Activated CD4-positive, alpha-beta T cell treated with anti-CD3 and anti-CD28 coated beads, Interleukin-2, amount 10 ng/mL, durations not matched to agents 24 days and 14 days (primary cell): ENCODE measurements at places on chromosomes 6 and 20. TPM values are rescaled to one million over a fixed set of nuclear protein-coding genes. Genes with fewer than 3 reads are reported as not detected.

SMIM8 gene
- 8.1 and 10.5 TPM in 2 replicates for total RNA-seq

ACTL10 gene
- 3.7 TPM in 2 replicates for total RNA-seq

HSPA1L gene
- 1.8 and 2.5 TPM in 2 replicates for total RNA-seq

ATG5 gene
- total RNA-seq, result 29.5 and 30.7 TPM in 2 replicates

RAET1G gene
- total RNA-seq, result not detected in 2 replicates

DNA sequence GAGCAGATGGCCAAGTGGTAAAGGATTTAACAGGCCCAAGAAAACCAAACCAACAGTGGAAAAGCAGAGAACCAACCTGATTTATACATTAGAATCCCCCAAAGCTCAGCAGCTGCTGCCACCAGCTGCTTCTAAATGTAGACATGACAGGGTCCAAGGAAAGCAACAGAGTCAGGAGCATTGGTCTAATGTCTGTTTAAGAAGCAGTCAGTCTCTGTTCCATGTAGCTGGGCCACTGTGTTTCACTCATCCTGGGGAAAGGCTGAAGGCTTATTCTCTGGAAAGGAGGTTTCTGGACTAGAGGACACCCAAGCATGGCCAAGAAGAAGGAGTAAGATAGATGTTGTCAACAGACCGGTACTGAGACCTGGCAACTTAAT, 75.4 kb downstream of the TMEM244 start:
- H3K27ac ChIP-seq, result no peak overlapping the region
- no peak overlapping the region for H3K4me3 ChIP-seq
- peaks cover 28% of the 10 kb centered on the region for H3K27me3 ChIP-seq
- DNase-seq, result no peak

DNA sequence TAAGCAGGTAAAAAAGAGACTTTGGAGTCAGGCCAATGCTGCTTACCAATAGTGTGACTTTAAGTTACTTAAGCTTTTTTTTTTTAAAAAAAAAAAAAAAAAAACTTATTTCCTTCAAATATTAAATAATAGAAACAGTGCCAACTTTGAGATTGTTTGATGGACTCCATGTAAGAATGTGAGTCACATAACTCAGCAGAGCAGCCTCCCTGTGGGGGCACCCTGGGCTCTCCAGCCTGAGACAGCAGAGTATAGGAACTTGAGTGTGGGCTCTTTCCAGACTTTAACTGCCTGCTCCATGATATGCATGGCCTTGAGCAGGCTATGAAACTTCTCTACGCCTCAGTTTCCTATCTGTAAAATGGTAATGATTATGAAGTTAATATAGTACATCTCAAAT, 113.3 kb upstream of the SAMD5 start:
- no peak overlapping the region for H3K4me3 ChIP-seq
- H3K27me3 ChIP-seq, result no peaks in the 10 kb centered on the region
- no peak for DNase-seq
- H3K36me3 ChIP-seq, result no peaks in the 10 kb centered on the region
- H3K27ac ChIP-seq, result no peak overlapping the region

GRCh38 chr6:133436652-133437051, 195.5 kb downstream of the EYA4 start:
- H3K36me3 ChIP-seq, result no peaks in the 10 kb centered on the region
- no peaks in the 10 kb centered on the region for H3K4me1 ChIP-seq
- DNase-seq, result no peak
- no peak overlapping the region for H3K27ac ChIP-seq
- H3K4me3 ChIP-seq, result no peak overlapping the region

DNA sequence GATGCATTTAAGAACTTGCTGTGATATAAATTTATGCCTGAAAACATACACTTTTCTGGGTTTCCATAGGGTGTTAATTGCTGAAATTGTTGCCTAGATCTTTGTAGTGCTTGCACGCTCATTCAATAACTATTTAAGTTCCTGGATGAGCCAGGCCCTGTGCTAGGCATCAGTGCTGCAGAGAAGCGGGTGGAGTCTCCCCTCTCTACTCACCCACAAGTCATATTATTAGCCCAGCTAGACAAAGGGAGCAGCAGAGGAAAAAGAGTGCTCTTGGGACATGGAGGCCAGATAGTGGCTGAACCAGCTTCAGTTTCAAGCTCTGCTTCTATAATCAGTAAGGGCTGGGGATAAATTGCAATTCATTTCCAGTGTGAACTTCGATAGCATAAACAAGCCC, 329.1 kb downstream of the TFAP2B start:
- H3K27ac ChIP-seq, result no peak overlapping the region
- no peak for DNase-seq
- H3K36me3 ChIP-seq, result no peaks in the 10 kb centered on the region
- H3K27me3 ChIP-seq, result no peaks in the 10 kb centered on the region
- H3K4me3 ChIP-seq, result no peak overlapping the region
- H3K4me1 ChIP-seq, result no peaks in the 10 kb centered on the region

DNA sequence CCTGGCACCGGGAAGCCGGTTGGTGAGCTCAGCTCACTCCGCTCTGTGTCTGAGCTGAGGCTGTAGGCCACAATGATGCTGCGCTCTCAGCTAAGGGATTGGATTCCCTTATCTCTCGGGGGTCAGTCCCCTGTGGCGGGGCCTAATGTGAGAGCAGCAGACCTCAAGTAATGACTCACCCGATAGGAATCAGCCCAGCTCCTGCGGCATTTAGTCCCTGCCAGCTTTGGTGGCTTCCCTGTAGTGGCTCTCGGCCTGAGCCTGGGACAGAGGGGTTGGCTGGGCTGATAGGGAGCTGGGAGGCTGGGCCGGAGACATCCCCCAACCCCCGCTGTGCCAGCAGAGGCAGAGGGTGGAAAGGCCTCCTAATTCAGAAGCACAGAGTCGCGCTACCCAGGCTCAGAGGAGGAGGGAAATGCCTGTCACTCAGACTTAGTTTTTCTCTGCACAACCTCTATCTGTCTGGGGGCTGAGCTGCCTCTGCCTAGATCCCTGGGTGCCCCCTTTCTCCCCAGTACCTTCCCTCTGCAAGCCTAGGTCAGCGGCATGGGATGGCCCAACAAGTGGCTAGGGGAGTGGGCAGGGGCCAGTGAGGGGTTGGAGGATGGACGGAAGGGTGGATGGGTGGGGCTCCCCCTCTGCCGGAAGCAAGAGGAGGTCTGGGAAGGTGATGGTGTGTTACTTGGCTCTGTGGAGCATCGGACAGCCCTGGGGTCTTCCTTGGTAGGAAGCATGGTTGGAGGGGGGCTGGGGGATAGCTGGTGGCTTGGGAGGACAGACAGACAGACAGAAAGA, 92.2 kb downstream of the CDH22 start:
- no peak overlapping the region for H3K4me3 ChIP-seq
- no peaks in the 10 kb centered on the region for H3K36me3 ChIP-seq
- no peak for DNase-seq
- H3K27me3 ChIP-seq, result no peaks in the 10 kb centered on the region
- no peaks in the 10 kb centered on the region for H3K4me1 ChIP-seq
- no peak overlapping the region for H3K27ac ChIP-seq

DNA sequence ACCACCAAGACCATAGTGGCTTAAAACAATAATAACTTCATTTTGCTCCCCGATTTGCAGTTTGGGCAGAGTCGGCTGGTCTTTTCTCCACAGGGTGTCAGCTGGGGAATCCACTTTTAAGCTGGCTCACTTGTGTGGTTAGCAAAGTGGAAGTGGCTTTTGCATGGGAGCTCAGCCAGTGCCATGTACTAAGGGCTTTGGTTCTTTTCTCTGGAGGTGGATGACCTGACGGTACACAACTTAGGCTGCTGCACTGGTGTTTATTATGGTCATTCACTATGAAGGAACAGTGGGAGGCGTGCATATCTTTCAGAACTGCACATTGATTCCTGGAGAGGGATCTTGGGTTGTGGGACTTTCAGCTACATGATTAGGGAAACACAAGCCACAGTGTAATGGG, 141.0 kb downstream of the OR2B2 start:
- DNase-seq, result no peak
- no peaks in the 10 kb centered on the region for H3K36me3 ChIP-seq
- H3K27ac ChIP-seq, result no peak overlapping the region
- H3K4me3 ChIP-seq, result no peak overlapping the region
- peaks cover 13% of the 10 kb centered on the region for H3K4me1 ChIP-seq

DNA sequence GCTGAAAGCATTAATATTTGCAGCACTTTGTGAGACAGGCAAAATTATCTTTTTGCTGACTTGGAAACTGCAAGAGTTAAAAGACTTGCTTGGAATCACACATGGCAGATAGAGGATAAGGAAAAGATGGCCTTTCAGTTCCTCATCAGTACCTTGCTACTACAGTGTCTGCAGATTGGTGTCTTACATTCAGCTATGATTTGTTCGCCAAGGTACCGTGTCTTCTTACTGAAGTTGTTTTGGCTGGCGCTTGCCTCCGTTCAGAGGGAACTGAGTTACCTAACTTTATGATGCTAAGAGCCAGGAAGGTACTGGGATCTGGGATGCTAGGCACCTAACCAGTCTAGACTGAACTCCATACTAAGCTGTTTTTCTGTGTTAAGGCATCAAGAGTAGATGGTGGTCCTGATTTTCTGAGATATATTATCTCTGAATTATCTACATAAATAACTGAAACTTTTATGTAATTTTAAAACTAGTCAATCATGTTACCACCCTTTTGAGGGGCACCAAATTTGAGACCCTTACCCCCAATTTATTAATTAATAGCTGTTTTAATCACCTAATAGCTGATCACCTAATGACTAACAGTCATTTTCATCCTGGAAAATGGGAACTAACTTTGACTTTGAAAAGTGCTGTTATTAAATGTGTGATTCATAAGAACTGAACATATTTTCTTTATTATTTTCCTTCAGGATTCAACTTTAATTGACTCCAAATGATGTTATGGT, 2.5 kb downstream of the WTAP start:
- H3K27me3 ChIP-seq, result no peaks in the 10 kb centered on the region
- peak overlapping the region; percentile 90 for H3K4me3 ChIP-seq
- H3K36me3 ChIP-seq, result peaks cover 41% of the 10 kb centered on the region
- no peak overlapping the region for H3K27ac ChIP-seq
- peaks cover 32% of the 10 kb centered on the region for H3K4me1 ChIP-seq

DNA sequence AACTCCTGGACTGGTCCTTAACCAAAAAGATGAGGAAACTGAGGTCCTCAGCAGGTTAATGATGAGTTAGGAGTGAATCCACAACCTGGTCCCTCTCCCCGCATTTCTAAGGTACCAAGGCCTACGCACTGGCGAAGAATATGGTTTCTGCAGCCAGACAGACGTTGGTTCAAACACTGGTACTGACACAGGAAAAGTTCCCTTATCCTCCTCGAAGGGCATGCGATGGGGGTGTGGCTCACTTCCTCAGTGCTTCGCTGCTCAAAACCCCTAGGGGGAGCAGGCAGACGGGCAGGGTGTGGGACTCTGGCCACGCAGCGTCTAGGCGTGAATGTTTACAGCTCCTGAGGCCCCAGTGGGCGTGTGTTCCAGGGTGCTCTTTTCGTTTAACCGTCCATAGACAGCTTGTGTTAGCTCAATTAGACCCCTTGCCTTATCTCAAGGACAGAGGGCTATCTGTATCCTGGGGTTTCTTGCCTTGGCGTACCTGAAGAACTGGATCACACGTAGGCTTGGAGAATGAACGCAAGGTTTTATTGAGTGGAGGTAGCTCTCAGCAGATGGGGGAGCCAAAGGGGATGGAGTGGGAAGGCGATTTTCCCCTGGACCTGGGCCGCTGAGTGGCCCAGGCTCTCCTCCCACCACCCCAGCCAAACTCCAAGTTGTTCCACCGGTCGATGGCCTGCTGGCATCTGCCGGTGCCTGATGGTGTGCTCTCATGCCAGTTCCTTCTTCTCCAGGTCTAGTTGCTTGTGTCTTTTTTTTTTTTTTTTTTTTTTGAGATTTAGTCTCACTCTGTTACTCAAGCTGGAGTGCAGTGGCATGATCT, 31.8 kb upstream of the PTPN1 start:
- H3K36me3 ChIP-seq, result no peaks in the 10 kb centered on the region
- DNase-seq, result peak; percentile 94
- no peak overlapping the region for H3K27ac ChIP-seq

- peaks cover 4% of the 10 kb centered on the region for H3K36me3 ChIP-seq
- no peaks in the 10 kb centered on the region for H3K27me3 ChIP-seq
- DNase-seq, result no peak
- peaks cover 19% of the 10 kb centered on the region for H3K4me1 ChIP-seq
- no peak overlapping the region for H3K4me3 ChIP-seq
Observed at GRCh38 chr20:53126185-53126584, 154.0 kb downstream of the TSHZ2 start.

DNA sequence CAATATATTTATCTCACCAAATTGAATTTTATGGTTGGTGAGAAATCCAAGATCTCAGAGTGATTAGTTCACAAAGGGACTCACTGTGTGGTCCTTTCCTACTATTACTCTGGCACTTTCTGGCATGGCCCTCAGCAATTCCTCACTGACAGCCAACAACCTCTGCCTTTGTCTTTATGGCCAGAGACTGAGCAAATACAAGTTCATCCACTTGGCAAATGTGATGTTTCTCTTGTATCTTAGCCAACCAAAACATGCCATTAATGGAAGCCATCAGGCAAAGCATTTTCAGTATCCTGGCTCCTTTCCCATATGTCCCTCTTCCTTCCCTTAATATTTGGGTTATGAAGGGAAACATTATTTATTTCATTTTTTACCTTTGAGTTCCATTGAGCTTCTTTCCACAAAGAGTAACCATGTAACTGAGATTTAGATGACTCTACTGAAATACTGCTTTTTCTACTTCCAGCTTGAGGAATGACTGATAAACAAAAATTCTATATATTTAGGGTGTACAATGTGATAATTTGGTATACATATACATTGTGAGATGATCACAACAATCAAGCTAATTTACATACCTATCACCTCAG, 30.8 kb upstream of the SMLR1 start:
- peaks cover 4% of the 10 kb centered on the region for H3K27me3 ChIP-seq
- no peak overlapping the region for H3K4me3 ChIP-seq
- no peaks in the 10 kb centered on the region for H3K4me1 ChIP-seq
- no peak for DNase-seq
- H3K27ac ChIP-seq, result no peak overlapping the region

DNA sequence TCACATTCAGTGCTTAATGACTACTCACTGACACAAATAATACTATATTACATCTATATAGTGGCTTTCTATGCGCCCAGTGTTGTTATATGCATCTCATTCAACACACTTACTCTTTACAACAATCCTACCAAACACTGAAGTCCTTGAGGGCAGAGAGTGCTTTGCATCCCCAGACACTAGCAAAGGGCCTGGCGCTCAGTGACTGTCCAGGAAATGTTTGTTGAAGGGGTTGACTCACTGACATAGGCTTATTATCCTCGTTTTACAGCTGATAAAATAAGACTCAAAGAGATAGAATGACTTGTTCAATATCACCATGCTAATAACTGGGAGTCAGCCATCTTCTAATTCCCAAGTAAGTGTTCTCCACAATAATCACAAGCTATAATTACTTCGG, 163.3 kb downstream of the ARHGAP18 start:
- no peak for DNase-seq
- H3K4me1 ChIP-seq, result no peaks in the 10 kb centered on the region
- H3K27ac ChIP-seq, result no peak overlapping the region

GRCh38 chr20:45427236-45428149, 11.6 kb downstream of the PIGT start:
- H3K4me3 ChIP-seq, result no peak overlapping the region
- peaks cover 6% of the 10 kb centered on the region for H3K4me1 ChIP-seq
- peaks cover 30% of the 10 kb centered on the region for H3K36me3 ChIP-seq
- no peak overlapping the region for H3K27ac ChIP-seq
